ENCODE measurements at places on chromosomes 6 and 20.

DNA sequence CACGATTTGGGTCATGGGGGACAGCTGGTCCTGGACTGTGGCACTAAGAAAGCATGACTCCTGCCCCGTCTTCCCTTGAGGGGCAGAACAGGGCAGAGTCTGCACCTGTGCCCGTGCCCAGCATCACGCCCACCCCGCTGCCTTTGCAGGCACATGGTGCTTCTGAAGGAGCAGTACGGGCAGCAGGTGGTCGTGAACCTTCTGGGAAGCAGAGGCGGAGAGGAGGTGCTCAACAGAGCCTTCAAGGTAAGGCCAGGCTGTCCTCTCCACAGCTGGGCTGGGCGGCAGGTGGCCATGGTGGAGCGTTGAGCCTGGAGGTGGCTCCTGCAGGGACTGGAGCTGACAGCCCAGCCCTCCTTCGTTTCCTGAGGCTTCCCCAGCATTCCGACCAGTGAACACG is 77.4 kb downstream of the SYNJ2 start:
- no peak for DNase-seq

GRCh38 chr20:62800314-62801259 is 4.0 kb upstream of the OGFR start:
- no peak for DNase-seq

- DNase-seq: no peak
Measured at GRCh38 chr6:30035784-30036183, 25.3 kb upstream of the POLR1H start.

DNA sequence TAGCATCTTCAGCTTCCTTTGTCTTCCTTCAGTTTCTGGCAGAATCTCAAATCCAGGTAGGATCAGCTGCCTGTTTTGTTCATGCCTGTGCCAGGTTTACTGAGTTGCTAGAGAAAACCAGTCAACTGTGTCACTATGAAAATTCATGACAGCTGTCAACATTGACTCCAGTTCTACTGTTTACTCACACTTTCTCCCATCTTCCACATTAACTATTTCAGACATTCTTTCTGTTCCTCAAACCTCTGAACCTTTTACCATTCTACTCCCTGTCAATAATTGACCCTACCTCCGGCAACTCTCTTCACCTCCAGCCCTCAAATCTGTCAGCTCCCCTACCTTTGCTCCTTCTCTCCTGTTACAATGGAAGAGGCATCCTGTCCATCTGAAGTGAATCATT is 8.5 kb downstream of the ENPP4 start:
- no peak for DNase-seq

GRCh38 chr20:56259948-56260347 is 11.4 kb downstream of the MC3R start:
- no peak for DNase-seq

GRCh38 chr6:3324262-3324942 is 65.7 kb downstream of the PSMG4 start:
- no peak for DNase-seq

GRCh38 chr6:33692760-33693158 is 18.7 kb downstream of the UQCC2 start:
- no peak for DNase-seq

- peak; percentile 37 for DNase-seq
Measured at GRCh38 chr20:2914160-2914559, 40.9 kb downstream of the PTPRA start.

- no peak for DNase-seq
Measured at GRCh38 chr6:157244175-157244574, 79.1 kb downstream of the TMEM242 start.

DNA sequence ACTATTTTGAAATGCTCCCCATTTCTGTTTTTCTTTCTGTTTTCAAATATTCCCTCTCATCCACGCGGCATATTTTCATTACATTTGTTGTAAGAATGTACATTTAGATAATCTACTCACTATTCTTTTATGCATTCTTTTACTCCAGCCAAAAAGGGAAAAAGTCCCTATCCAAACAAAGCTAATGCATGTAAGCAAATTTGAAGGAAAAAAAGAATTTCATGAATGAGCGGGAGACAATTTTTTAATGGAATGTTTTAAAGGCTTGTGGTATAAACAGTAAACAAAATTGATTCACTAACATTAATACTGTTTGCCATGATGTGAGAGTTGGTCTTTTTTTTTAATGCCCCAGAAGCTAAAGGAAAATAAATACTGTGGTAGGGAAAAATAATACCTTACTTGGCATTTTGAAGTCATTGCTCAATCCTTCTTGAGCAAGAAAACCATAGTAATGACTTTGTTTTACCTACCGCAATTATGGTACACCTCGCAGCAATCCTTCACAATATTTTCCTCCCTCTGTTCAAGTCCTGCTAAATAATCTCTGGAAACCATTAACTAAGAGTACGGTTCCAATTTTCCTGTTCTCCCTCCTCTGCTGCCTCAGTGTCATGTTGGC is 79.0 kb downstream of the BACH2 start:
- DNase-seq: no peak

GRCh38 chr6:157597461-157598312 is 216.7 kb downstream of the ZDHHC14 start:
- DNase-seq: no peak

- DNase-seq: peak; percentile 1
Measured at GRCh38 chr20:49045440-49046086, 549 bp upstream of the CSE1L start.

DNA sequence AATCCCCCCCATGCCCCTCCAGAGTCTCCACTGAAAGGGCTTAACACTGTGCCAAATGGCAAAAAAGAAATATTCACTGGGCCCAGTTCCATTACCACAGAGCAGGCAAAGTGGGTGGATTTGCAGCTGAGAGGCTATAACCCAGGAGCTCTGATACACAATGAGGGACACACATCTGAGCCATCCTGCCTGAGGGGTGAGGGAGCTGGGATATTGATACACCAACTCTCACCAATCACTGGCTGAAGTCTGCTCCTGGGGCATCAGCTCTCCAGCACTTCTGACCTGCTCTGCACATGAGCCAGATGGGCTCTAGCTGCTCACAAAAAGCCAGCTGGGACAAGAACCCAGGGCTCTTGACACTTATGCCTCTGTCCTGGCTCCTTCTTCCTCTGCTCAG is 4.9 kb downstream of the BPIFB1 start:
- DNase-seq: no peak

DNA sequence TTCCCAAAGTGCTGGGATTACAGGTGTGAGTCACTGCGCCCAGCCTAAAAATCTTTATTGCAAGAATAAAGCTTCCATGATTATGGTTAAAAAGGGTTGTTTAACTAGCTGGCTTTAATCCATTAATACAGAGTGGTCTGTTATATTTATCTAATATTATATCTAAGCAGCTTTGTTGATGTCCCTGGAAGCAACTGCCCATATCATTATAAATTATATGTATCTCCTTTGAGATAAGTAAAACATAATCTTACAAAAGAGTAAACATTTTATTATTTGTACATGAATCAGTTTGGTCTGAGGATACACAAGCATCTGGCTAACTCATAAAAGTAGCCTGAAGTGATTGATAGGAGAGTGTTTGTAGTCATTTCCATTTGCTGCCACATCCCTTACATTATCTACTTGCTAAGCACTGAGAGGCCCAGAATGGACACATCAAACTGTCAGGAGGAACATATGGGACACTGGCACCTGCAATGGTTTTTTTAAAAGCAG is 46.9 kb downstream of the TRAF3IP2 start:
- no peak for DNase-seq
